ENCODE measurements at places on chromosomes 11 and 22.

- no peak for DNase-seq
Observed at GRCh38 chr11:130580891-130581492, 132.5 kb downstream of the ADAMTS15 start.

DNA sequence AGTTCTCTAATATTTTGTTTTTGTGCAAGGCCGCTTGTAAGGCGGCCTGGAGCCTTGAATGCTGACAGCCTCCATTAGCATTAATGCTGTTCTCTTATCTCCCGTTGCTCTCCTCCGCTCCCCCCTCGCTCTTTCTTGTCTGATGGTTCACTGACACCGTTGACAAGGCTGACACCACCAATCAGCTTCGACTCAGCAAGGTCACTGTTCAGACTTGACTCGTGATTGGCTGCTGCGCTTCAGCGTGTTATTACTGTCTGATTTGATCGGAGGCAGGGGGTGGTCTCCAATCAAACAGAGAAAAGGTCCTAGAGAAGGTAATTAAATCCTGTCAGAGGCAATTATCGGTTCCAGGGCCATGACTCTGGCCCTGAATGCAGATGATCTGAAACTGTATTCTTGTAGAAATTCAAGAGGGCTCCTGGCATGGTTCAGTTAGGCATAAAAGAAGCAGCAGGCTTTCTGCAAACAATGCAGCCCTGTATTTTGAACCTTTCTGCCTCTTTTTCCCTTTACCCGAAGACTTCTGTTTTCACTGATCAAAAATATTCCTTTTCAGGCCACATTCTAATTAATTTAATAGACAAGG is 49.3 kb upstream of the MPPED2 start:
- DNase-seq, result no peak

DNA sequence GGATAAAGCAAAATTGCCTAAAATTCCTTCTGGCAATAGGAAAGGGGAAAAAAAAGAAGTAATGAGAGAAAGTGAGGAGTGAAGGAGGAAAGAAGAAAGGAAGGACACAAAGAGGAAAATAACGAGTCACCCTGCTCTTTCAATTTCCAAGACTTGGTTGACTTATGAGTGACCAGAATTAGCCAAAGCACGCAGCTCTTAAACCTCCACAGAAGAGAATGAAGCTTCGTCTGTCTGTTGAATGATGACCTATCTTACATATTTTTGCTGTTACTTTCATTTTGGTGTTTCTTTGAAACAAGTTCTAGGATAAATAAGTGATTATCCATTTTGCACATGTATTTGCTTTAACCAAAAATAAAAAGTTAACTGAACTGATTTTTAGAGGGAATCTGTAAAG is 728 bp downstream of the MMP27 start:
- no peak for DNase-seq

DNA sequence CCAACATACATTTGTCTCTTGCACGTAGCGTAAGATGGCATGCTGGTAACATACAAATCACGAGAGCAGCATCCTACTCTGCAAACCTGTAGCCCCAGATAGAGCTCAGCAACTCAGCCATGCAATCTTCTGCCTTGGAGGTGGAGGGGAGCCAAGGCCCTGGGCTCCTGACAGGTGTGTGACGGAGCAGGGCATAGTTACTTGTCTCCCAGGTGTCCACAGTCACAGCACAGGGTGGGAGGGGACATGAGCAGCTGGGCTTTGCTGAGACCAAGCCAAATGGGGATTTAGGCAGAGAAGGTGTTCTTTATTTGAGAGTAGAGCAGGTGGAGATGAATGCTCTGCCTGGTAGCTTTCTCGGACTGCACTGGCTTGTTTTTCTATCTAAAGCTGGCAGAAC is 111.7 kb downstream of the TEAD1 start:
- no peak for DNase-seq

DNA sequence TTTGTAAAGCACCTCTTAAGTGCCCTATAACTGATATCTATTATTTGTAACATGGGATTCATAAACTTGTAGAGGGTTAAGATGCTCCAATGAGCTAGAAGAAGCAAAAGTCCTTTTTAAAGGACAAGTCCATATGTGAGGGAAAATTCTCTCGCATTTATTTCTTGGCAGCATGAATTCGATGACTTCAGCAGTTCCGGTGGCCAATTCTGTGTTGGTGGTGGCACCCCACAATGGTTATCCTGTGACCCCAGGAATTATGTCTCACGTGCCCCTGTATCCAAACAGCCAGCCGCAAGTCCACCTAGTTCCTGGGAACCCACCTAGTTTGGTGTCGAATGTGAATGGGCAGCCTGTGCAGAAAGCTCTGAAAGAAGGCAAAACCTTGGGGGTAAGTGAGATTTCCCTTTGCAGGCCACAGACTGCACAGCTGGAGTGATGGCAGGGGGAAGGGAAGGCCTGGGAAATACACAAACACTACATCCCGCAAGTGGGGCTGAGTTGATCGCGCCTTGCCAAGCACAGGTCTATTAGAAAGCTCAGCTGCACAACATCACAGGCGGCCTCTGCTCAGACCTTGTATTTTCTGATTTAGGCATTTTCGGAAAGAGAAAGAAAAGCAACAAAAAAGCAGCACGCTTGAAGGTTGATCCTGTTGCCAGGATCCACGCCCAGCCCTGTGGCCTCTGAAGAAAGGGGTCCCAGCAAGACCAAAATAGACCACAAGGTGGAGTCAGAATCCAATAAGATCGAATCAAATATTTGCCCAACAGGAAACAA is 1.5 kb downstream of the MS4A8 start:
- no peak for DNase-seq

GRCh38 chr11:128559496-128560103 is 27.8 kb downstream of the ETS1 start:
- no peak for DNase-seq

DNA sequence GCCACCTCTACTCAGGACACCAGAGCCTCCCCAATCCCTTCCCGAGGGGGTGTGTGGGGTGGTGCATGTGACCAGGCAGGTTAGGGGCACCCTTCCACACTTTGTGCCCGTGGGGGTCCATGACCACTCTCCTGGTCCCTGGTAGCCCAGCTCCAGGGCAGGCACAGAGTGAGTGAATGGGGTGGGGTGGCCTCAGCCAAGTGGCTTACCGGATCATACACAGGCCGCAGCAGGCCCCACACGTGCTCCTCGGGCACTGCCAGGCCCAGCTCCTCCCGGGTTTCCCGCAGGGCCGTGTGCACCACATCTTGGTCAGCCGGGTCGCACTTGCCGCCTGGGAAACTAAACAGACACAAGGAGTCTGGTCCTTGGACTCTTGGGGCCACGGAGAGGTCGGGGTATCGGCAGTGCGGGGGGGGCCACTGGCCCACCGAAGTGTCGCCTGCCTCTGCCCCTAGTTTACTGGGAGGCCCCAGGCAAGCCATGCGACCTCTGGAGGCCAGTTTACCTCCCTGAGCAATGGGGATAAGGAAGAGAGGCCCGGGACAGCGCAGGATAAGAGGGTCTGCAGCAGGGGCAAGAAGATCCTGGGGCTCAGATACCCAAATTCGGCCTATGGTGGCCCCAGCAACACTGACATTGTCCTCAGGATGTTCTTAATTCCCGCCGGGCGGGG is 889 bp downstream of the NUDT8 start:
- DNase-seq, result no peak

GRCh38 chr11:214083-214482 is 6.6 kb downstream of the RIC8A start:
- no peak for DNase-seq

GRCh38 chr22:44023404-44024287 is 456 bp upstream of the PARVB start:
- DNase-seq, result peak; percentile 22

GRCh38 chr22:49951986-49952896 is 8.3 kb upstream of the PIM3 start:
- DNase-seq, result no peak

- DNase-seq, result no peak
Observed at GRCh38 chr11:70603756-70604211, 205.5 kb downstream of the CTTN start.

DNA sequence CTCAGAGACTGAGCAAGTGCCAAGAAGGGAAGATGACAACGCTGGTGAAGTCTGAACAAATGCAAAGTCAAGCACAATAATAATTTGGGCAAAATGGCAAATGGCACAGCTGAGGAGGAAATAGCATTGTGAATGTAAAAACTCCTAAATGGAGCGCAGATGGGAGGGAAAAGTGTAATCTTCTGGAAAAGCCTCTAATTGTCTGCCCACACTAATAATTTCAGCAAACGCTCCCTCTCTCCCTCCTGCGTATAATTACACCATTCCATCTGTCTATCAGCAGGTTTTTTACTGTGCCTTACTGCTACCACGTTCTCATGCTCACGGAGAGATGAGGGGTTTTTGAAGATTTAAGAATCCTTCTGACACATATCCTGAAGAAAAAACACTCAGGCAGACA is 302.6 kb downstream of the KIRREL3 start:
- DNase-seq, result no peak

DNA sequence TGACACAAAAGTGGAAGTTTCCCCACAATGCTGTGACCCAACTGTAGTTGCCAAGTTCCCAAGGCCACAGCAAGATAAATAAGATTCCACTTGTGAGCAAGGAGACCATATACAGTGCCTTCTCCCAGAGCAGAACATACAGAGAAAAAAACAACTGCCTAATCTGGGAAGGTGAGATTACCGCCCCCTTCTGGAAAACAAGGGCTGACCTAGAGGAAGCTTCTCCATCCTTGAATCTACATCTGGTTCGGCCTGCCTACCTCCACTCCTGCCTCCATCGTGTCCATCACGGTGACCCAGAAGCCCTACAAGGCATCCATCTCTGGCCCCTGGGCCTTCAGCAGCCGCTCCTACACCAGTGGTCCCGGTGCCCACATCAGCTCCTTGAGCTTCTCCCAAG is 6.1 kb upstream of the RNASEH2C start:
- DNase-seq, result no peak

DNA sequence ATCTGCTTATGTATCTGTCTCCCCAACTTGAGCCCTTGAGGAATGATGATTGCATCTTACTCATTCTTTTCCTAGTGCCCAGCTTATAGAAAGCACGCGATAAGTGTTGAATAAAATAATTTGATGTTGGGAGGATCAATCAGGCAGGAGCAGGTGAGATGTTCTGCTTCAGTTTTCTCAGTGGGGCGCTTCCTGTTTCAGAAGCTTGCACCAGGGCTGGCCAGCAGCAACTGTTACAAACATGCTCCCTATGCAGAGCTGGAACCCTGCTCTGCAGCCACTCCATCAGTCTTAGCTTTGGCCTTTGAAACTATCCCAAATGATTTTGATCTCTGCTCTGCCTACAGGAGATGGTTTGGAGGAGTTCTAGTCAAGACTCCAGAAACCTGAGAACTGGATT is 3.9 kb downstream of the ENDOD1 start:
- DNase-seq, result no peak

DNA sequence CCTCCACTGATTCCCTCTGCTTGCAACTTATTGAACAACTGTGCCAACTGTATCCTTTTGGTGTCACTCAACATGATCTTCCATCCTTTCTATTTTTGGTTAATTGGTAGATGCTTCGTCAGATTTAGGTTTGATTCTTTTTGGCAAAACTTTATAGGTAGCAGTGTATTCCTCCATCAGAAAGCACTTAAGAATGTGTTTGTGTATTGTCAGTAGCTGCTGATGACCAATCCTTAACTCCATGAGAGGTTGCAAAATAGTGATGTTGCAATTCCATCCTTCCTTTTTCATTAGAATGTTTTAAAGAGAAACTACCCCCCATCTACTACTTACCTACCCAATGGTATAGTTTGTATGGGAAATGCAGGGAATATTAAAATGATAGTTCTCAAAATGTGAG is 22.1 kb downstream of the FAM76B start:
- DNase-seq, result no peak
